ENCODE measurements at places on chromosomes 16 and 17.

- DNase-seq = no peak
These were observed 15.6 kb downstream of the TLE7 start for GRCh38 chr16:71426069-71426879.

DNA sequence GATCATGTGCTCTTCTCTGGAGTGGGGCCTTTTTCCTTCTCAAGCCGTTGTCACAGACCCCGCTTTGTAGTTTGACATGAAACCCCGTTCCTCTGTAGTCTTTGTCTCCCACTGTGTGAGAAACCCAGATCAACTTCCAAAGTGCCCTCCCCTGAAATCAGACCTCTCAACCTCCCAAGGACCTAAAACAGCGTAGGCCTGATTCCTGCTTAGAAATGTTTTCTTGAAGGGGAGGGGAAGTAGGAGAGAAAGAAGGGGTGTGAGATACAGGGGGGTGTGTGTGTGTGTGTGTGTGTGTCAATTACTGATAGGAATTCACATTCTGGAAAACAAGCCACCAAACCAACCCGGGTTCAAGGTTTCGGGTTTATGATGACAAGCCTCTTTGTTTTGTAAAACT is 1.4 kb downstream of the UBE2O start:
- DNase-seq = no peak

DNA sequence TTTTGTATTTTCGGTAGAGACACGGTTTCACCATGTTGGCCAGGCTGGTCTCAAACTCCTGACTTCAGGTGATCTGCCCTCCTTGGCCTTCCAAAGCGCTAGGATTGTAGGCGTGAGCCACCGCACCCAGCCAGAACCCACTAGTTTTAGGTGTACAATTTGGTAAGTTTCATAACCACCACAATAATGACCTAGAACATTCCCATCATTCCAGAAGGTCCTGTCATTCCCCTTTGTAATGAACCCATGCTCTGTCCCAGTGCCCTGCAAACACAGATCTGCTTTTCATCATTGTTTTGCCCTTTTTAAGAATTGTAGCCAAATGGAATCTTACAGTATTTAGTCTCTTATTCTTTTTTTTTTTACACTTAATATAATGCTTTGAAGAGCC is 35.6 kb upstream of the IRF8 start:
- no peak for DNase-seq

DNA sequence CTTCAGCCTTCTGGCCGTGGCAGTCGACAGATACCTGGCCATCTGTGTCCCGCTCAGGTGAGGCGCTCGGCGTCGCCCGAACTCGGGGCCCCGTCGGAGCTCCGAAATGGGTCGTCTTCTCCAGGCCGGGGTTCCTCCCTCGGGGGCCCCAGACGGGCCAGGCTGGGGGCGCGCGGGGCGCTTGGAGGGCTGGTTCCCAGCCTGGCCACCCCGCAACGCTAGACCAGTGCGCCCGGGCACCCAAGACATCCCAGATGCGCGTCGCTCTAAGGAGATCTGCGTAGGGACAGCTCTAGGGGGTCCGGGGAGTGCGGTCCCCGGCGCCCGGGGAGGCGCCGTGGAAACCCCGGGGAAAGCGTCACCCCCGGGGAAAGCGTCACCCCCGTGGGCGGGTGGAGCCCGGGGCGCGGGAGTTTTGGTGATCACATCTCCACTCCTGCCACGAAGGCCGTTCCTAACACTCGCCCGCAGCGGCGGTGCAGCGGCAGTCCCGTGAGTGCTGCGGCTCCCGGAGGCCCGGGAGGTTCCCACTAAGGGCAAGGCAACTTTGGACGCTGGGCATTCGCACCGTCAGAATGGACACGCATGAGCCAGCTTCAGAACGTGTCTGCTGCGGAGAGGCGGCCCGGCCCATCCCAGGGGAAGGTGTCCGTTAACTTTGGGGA is 729 bp downstream of the ADORA2B start:
- peak; percentile 46 for DNase-seq

DNA sequence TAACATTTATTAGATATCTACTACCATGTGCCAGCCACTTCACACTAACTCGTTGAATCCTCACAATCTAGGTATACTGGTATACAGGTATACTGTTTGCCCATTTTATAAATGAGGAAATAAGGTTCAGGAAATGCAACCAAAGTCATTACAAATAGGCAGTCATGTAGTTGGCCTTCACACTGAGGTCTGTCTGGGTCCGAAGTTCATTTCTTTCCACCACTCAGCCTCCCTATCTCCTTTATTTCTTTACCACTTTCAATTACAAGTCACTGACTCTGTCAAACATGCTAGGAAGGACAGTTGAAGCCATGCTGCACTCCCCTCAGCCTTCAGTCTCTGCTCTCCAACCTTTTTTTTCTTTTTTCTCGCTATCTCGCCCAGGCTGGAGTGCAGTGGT is 20.7 kb upstream of the SIAH1 start:
- DNase-seq = no peak

GRCh38 chr17:32629563-32630190 is 142.9 kb downstream of the CDK5R1 start:
- DNase-seq = no peak

GRCh38 chr16:27977966-27978365 is 85.5 kb downstream of the GSG1L start:
- DNase-seq = peak; percentile 54

DNA sequence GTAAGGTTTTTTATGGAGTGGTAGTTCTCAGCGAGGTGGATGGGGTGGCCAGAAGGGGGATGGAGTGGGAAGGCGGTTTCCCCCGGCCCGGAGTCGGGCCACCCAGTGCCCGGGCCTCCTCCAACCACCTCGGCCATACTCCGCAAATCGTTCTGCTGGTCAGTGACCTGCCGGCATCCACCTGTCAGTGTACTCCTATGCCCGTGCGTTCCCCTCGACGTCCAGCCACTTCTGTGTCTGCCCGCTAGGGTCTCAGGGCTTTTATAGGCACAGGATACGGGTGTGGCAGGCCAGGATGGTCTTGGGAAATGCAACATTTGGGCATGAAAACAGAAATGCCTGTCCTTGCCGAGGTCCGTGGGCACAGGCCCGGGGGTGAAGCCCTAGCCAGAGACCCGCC is 19.3 kb upstream of the ASGR2 start:
- DNase-seq = no peak

GRCh38 chr16:86917471-86918365 is 339.4 kb downstream of the FOXL1 start:
- DNase-seq = no peak

DNA sequence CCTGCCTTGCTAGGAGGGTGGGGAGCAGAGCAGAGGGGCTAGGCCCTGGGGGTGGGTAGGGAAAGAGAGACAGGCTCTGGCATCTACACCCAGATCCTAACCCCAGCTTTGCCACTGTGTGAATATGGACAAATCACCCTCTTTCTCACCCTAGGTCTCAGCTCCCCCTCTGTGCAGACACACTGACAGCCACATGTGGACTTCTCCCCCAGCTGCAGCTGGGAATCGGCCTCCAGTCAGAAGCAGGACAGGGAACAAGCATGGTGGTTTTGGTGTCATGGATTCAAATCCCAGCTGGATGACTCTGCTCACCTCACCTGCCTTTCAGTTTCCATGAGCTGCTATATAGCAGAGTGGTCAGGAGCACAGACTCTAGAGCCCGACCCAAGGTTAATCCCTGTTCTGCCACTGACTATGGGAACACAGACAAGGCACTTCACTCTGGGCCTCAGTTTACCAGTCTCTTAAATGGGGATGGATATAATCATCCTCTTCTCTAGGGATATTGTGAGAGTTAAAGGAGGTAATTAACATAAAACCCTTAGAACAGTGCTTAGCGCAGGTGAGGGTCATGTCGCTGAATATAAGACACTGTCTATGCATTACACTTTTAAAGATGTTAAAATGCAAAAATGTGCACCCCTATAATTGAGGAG is 26.2 kb upstream of the MAP3K14 start:
- no peak for DNase-seq

Measured in OCI-M1 (cell line).